Ascending aorta (tissue), 2 donors: ENCODE measurements at places on chromosomes 12 and 14. TPM values are rescaled to one million over a fixed set of nuclear protein-coding genes. Genes with fewer than 3 reads are reported as not detected.

DNA sequence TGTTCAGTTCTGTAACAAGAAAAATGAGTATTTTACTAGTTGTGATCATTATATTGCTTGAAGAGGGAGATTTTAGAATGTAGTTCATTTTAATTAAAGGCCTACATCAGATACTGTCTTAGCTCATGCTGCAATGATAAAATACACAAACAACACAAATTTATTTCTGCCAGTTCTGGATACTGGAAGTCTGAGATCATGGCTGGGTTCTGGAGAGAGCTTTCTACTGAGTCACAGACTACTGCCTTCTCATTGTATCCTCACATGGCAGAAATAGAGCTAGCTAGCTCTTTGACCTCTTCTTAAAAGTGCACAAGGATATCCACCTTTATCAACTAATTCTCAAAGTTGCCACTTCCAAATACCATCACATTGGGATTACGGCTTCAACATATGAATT is 53.8 kb downstream of the MIS18BP1 start:
- DNase-seq, result no peak

- DNase-seq, result no peak
Measured at GRCh38 chr12:114328292-114328691, 77.7 kb downstream of the TBX5 start.

- no peak for DNase-seq
Measured at GRCh38 chr12:47111392-47111778, 31.6 kb upstream of the AMIGO2 start.

DNA sequence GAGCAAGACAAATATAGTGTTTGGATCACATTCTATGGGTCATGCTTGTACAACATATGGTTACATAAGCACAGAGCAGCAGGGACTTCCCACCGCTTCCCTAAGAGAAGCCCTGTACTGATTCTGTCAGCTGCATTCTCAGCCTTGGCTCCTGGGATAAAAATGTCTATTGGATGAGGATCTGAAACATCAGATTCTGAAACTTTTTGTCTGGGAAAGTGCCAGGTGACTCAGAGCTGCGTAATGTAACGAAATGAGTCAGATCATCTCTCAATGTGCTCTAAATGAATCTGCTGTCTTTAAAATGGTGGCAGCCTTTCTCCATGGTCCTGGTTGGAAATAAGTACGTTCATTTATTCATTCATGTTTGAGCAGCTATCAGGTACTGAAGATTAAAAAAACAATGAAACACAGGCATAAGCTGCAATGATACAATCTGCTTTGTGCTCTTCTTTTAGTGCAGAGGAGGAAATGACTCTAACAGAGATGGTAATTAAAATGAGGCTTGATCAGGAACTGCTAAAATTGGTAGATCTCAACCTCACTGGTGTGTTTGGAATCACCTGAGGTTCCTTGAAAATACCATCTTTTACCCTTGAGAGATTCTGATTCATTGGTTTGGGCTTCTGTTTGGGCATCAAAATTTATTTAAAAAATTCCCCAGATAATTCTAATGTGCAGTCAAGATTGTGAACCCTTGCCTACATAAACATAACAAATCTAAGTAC is 99.1 kb upstream of the NAP1L1 start:
- peak; percentile 66 for DNase-seq

GRCh38 chr12:128009108-128009507 is 257.9 kb upstream of the TMEM132C start:
- DNase-seq, result no peak

DNA sequence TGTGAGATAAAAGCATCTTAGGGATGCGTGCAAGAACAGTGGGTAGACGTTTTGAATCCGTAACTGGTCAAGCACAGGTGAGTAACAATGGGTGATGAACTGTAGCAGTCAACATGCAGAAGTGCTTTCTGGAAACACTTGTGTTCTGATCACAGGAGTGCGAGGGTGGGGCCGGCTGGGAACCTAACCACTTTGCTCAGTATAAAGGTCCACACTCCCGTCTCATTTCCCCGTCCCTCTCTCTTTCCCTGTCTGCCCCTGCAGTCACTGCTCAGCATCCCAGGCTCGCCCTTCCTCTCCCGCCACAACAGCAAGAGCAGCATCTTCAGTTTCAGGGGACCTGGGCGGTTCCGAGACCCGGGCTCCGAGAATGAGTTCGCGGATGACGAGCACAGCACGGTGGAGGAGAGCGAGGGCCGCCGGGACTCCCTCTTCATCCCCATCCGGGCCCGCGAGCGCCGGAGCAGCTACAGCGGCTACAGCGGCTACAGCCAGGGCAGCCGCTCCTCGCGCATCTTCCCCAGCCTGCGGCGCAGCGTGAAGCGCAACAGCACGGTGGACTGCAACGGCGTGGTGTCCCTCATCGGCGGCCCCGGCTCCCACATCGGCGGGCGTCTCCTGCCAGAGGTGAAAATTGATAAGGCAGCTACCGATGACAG is 127.1 kb downstream of the FIGNL2 start:
- no peak for DNase-seq

GRCh38 chr12:50979369-50980052 is 27.2 kb downstream of the HIGD1C start:
- no peak for DNase-seq

GRCh38 chr14:101234244-101234937 is 326.9 kb upstream of the DIO3 start:
- peak; percentile 54 for DNase-seq

DNA sequence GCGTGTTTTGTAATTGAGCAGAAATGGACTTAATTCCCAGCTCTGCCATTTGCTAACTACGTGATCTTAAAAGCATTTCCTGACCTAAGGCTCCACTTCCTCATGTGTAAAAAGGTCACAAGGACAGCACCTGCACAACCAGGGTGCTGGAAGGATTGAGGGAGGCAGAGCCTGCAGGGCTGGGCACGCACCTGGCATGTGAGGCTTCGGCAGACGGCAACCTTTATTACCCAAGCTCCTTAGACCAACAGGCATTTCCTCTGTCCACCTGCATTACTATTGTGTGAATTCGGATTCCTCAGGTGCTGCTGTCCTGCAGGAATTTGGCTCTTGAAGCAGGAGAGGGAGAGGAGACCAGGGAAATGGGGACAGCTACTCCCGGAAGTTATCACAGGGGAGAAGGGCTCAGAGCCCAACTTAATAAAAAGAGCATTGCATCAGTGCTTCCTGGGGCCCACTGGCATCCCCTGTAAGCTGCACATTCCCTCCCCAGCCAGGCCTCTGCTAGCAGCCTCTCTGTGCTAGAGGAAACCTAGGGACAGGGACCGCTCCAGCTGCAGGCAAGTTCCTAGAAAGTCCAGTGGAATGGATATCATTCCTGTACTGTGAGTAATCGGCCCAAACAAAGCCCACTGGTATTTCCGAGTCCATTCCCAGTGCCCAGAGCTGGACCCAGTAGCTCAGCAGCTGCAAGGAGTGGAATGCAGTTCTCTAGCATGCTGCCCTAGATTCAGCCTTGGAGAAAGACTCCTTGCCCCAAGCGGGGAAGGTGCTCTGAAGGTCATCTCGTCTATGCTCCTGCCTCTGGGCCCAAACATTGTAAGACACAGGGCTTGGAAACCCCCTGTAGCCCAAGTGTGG is 157.1 kb upstream of the CCND2 start:
- DNase-seq, result no peak

- no peak for DNase-seq
Measured at GRCh38 chr12:89453121-89453978, 71.2 kb downstream of the GALNT4 start.

GRCh38 chr12:46107591-46107990 is 117.2 kb upstream of the SCAF11 start:
- DNase-seq, result no peak

GRCh38 chr12:92503029-92503931 is 199.5 kb upstream of the PLEKHG7 start:
- no peak for DNase-seq

DNA sequence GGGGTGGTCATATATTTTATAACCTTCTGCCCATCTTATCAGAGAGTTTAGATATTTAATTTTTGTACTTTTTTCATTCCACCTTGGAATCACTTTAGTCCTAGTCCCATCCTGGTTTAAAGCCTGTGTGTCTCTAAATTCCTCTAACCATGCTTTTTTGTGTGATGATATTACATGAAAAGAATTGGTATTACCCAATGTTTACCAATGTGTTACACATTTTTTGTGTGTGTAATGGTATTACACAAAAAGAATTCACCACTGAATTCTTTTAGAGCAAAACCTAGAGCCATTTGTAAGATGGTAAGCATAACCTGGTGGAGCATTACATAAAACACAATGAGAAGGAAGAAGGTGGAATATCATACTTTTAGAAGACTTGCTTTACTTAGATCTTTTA is 77.5 kb downstream of the FAR2 start:
- no peak for DNase-seq

DNA sequence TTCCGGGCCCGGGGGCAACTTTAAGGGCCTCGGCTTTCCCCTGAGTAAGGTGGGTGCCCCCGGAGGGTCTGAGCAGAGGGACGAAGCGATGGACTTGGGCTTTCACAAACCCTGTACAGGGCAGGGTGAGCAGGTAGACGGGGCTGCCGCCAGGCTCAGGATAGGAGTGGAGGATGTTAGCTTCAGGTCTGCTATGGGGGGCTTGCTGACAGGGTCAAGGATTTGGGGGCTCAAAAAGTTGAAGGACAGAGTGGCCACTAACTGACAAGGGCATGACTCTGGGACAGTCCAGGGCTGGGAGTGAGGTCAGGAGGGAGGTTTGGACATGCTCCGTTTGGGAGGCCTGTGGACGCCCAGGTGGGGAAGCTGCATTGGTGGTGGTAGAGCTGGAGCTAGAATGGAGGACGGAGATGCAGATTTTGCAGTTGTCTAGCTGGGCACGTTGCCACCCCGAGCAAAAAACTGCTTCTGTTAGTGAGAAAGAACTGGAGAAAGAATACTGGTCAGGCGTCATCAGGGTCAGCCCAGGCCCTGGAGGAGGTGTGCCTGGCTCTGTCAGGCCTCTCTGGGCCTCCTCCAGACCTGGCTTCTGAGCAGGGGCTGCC is 113.3 kb downstream of the ADGRD1 start:
- no peak for DNase-seq

GRCh38 chr12:131699434-131699833 is 11.5 kb upstream of the SFSWAP start:
- no peak for DNase-seq

- DNase-seq, result no peak
Measured at GRCh38 chr14:23572524-23572828, 4.9 kb upstream of the AP1G2 start.

DNA sequence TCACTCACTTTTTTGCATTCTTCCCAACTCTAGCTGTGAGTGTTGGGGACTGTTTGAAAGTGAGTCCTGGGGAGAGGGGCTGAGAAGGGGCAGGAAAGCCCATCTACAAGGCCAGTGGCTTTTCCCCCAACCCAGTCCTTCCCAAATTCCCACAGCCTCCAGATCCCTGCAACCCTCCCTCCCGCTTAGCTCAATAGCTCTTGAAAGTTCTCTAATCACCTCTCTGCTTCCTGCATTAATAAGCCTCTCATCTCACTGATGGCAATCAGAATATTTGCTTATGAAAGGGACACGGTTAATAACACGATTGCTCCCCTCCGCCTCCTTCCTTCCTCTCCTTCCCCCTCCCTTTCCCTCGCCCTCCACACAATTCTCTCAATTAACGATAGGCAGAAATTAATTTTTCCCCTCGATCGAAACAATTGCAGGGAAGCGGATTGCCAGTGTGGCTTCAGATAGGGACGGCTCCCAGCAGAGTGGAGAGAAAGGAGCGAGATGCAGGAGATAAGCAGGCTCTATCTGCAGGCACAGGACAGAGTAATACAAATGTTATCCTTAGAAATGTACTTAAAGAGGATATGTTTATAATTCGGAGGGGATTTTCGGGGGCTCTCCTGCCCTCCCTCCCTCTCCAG is 15.1 kb upstream of the GPATCH2L start:
- DNase-seq, result no peak

- DNase-seq, result no peak
Measured at GRCh38 chr12:122849352-122850047, 14.2 kb downstream of the HIP1R start.

- no peak for DNase-seq
Measured at GRCh38 chr12:22494319-22494718, 50.0 kb downstream of the C2CD5 start.

DNA sequence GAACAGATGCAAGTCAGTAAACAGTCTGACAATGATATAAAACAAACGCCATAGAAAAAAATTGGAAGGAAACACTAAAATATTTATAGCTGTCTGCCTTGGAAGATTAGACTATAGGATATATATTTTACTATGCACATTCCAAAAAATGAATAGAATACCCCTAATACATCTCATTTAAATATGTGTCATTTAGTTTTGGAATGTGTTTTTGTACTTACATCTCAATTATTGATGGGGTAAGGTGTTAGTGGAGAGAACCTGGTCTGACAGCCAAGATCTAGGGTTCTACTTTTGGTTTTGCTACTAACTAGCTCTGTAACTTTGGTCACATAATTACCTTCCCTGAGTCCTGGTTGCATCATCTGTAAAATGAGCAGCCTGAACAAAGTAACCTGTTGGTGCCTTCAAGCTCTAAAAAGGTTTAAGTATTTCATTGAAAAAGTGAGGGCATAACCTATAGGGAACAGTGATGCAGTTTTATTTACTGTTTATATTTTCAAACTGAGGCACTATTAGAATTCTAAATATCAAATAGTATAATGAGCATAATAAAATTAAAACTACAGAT is 28.6 kb upstream of the SLC6A13 start:
- no peak for DNase-seq

GRCh38 chr14:29847056-29847380 is 80.6 kb downstream of the PRKD1 start:
- DNase-seq, result no peak

- no peak for DNase-seq
Measured at GRCh38 chr14:53365486-53366130, 212.5 kb upstream of the DDHD1 start.

GRCh38 chr14:82854131-82854530 is 1320.5 kb upstream of the SEL1L start:
- no peak for DNase-seq

GRCh38 chr12:100573292-100574186 is at the start of gene GAS2L3:
Gene GAS2L3, plus strand, starts transcription at chr12:100573684. Its CDS starts 21,221 bp downstream, at chr12:100594905.
- peak; percentile 92 for DNase-seq

GRCh38 chr12:105983622-105984320 is 155.0 kb downstream of the NUAK1 start:
- no peak for DNase-seq

The KLRK1 gene
- not detected for total RNA-seq

The NCOR2 gene
- 134 TPM for total RNA-seq

The ARHGAP9 gene
- 21.6 TPM for total RNA-seq

The LBHD2 gene
- total RNA-seq, result not detected

The PAH gene
- total RNA-seq, result not detected

The OAS2 gene
- total RNA-seq, result 8.0 TPM

The RDH12 gene
- not detected for total RNA-seq
